NK-92 treated with Interleukin-12 subunit alpha and Interleukin-12 subunit beta, amount 100 ng/mL, for 24 hours (cell line): ENCODE measurements at places on chromosomes 5 and 9.

DNA sequence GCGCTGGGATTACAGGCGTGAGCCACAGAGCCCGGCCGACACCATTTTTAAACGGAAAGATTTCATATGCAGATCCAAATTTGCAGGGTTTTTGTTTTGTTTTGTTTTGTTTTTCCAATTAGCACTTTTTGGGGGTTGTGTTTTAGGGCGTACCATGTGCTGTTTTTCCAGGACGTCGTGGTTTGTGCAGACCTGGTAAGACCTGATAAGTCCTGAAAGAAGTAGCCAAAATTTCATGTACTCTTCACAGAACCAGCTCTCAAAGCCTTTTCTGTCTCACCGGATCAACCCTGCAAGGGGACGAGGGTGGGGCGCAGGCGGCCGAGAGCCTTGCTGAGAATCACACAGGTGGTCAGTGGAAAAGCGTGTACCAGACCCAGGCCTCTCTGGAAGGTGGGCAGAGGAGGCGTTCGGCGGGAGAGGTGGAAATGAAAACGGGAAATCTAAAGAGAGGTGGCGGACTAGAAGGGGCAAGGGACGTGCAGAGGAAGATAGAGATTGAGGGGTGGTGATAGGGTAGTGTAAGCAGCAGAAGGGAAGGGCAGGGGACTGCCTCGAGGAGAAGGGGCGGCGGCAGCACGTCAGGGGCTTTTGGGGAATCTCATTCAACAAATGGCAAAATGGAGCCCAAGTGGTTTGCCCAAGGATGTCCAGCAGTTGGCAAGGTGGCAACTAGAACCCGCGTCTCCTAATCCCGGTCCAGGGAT lies 1.1 kb upstream of the FAF2 start:
- DNase-seq, result no peak

- no peak for DNase-seq
Measured at GRCh38 chr5:59067956-59068656, 485.2 kb downstream of the RAB3C start.

GRCh38 chr5:1552521-1553255 lies 28.9 kb upstream of the LPCAT1 start:
- no peak for DNase-seq

DNA sequence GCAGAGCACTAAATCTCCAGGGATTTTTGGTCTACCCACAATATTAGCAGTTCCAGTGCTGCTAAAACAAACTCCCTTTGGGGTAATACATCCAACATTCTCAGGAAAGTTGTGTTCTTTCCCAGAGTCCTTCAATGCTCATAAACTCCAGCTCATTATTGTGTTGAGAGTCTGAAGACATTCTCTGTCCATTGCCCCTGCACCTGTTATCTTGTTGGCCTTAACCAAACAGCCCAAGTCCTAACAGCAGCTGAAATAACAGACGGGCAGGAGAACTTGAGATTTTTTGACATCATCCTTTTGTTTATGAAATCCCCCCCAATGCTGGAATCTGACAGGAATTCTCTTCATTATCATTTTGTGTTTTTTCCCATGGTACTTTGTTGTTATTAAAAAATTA lies 110.8 kb downstream of the PAPPA start:
- no peak for DNase-seq

GRCh38 chr9:130414081-130414731 lies 30.6 kb upstream of the ASS1 start:
- no peak for DNase-seq
